ENCODE measurements at places on chromosomes 7 and 10.

DNA sequence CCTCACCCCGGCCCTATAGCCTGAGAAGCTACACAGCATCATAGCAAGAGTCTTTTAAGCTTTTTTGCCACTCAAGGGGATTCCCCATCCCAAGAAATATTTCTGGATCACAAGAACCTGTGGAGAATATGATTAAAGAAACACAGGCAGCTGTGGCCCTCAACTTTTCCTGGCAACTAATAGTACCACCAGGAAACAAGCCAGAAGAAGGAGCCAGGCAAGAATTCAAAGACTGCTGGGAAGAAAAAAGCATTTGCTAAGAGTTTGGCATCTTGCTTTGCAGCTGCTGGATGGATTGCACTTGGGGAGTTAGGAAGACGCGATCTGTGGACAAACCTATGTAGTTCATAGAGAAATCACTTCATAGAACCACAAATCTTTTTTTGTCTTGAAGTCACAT lies 437.8 kb downstream of the PLXDC2 start:
- DNase-seq, result peak; percentile 2

DNA sequence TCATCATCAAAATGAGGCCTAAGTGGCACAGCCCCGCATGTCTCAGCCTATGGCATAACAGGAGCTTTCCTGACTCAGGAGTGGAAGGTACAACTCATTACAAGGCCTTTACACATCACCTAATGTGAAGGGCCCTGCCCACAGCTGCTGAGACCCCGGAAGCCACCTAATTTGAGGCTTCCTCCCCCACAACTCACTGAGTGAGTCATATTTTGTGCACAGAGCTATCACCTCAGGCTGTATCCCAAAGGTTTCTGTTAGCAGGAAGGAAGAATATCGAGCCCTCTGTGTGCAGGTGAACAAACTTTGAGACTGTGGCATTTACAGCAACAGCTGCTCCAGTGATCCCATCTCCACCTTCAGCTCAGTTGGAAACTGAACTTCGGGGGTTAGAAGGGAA lies 20.6 kb downstream of the HTR5A start:
- DNase-seq, result no peak

GRCh38 chr7:85215098-85215497 lies 28.2 kb upstream of the SEMA3D start:
- DNase-seq, result no peak

DNA sequence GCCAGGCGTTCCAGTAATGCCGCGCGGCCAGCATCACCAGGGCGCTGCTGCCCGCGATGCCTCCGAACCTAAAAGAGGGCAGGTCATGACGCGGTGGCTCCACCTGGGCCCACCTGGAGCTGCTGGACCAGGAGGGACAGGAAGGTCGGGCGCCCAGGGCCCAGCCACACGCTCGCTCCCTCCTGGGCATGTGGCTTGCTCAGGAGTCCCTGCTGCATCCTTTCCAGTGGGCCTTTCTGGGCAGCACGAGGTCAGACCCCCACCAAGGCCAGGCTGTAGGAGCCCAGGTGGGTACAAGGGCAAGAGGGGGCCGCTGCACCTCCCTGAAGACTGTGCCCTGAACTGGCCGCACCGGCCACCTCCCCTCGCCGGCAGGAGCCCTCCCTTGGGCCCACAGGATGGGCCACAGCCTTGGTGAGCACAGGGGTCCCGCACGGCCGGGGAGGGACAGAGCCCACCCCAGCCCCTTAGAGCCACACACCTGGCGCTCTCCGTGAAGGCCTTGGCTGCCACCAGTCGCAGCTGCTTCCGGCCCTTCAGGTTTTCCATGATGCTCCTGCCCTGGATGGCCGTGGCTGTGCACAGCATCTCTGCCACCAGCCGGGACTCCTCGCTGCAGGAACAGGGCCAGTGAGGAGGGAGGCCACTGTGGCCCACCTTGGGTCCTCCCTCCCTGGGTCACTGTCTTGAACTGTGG lies 43.2 kb downstream of the CFAP46 start:
- DNase-seq, result no peak

DNA sequence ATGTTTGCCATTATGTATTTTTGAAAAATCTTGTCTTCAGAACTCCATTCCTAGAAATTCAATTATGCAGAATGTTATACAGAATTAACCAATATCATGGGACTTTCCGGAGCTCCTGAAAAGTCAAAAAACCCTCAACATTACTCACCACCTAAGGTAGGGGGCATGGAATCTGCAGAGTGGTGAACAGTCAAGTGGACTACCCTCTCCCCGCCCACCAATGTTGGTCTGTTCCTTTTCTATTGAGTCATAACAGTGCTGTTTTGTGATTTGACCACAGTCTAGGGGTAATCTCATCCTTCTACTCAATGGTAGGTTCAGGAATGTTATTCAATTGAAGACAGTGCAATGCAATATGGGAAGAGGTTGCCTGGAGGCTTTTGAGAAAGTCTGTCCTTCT lies 130.5 kb upstream of the HABP2 start:
- no peak for DNase-seq

DNA sequence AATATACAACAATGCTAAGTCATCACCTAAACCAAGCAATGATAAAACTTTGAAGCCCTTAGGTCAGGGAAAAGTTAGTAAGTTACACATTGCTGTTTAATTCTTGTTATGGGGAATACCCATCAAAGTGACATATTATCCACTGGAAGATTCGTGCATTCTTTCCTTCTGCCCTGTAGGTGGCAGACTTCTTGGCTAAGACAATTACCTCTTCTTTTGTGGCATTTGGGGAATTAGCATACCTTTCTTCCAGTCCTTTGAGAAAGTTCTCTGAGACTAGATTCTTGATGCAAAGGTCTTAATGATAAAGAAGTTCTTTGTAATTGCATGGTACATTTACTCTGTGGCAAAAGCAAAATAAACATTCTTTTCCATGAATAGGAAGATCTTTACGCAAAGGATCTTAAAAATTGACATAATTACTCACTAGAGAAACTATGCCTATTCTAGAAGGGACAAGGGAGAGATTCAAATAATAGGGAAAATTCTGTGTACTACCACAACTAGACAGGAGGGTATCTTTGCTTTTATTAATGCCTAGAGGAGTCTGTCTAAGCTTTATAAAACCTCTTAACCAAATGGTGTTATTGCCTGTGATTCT lies 395.9 kb downstream of the GRM8 start:
- no peak for DNase-seq

- DNase-seq, result peak; percentile 16
Measured at GRCh38 chr7:119935418-119936025, 337.5 kb upstream of the KCND2 start.

- no peak for DNase-seq
Measured at GRCh38 chr10:34298346-34298818, 516.7 kb downstream of the PARD3 start.

GRCh38 chr10:34252111-34252510 lies 563.0 kb downstream of the PARD3 start:
- no peak for DNase-seq

DNA sequence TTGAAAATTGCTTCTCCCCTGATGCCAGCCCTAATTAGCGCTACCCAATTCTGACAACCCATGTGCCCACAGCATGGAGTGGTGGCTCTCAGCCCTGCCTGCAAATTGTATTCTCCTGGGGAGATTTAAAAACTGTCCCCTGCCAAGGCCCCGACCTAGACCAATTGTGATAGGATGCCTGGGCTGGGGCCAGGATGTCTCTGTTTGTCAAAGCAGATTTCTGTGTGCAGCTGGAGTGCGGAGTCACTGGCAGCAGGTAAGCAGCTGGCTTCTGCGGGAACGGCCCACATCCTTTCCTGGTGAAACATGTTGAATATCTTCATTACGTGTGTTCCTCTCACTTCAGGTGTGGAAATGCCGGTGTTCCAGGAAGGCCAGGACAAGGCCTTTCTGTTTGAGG lies 238.6 kb downstream of the WDR37 start:
- no peak for DNase-seq

GRCh38 chr7:14197280-14197679 lies 207.8 kb upstream of the ETV1 start:
- peak; percentile 65 for DNase-seq

- DNase-seq, result no peak
Measured at GRCh38 chr10:89669985-89670384, 24.9 kb upstream of the PANK1 start.

GRCh38 chr10:51691135-51691534 lies 8.3 kb downstream of the CSTF2T start:
- DNase-seq, result no peak

DNA sequence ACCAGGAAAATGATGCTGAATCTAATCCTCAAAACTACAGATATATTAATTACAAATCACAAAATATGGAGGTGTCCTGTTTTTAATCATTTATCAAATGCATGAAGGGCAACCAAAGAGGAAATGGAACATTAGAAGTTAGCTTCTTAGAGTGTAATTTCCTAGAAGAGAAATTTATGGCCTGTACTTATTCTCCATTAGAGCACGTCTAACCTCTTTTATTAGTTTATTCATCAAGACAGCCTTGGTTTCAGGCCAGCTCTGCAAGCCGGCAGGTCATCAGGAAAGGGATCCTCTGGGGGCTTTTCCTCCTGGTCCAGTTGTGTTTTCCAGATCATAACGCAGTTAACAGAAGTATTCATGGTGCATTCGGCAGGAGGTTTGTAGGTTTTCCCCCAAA lies 517.6 kb downstream of the KCNMA1 start:
- no peak for DNase-seq

GRCh38 chr7:110544194-110544593 lies 546.7 kb upstream of the LRRN3 start:
- DNase-seq, result no peak

- no peak for DNase-seq
Measured at GRCh38 chr7:94244760-94245159, 149.9 kb upstream of the COL1A2 start.

- no peak for DNase-seq
Measured at GRCh38 chr7:90933984-90934383, 330.2 kb upstream of the FZD1 start.

- DNase-seq, result no peak
Measured at GRCh38 chr7:105350906-105351305, 37.8 kb downstream of the SRPK2 start.

All from skeletal muscle cell (primary cell).